Large intestine (tissue), 12 donors: ENCODE measurements at places on chromosomes 6 and 20. TPM values are rescaled to one million over a fixed set of nuclear protein-coding genes. Genes with fewer than 3 reads are reported as not detected.

DNA sequence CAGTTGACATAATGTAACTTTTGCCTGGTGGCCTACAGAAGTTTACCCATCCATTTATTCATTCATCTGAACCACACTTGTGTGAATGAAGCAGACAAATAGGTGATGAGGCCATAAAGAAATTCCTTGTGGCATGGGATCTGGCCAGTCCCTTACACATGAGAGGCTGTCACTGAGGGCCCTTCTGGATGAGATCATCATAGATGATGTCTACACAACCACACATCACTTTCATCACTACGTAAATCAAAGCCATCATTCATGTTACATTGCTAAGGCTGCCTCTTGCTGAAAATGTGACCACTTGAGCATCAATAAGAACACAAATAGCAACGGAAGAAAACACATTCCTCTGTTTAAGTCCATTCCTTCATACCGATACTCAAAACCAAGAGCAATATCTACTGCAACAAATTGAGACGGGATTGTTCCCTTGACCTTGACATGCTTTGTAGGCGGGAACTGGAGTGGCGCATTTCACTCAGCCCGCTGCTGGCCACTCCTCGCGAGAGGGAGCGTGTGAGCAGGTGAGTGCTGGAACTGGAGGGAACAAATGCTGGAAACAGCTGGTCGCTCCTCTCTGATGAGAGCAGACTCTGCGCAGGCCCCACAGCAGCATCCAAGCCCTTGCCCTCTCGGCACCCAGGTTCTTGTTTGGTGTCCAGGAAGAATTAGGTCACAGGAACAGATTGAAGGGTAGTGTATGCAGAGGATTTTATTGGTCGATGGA lies 49.3 kb downstream of the FAM50B start:
- peaks cover 13% of the 10 kb centered on the region for H3K4me1 ChIP-seq
- H3K4me3 ChIP-seq, result no peak overlapping the region
- no peak for DNase-seq
- H3K27ac ChIP-seq, result no peak overlapping the region
- no peaks in the 10 kb centered on the region for H3K36me3 ChIP-seq

GRCh38 chr6:42250274-42250931 lies 32.7 kb upstream of the MRPS10 start:
- peaks cover 37% of the 10 kb centered on the region for H3K36me3 ChIP-seq
- no peak for DNase-seq

- peak within 1 kb of the TSS; percentile 76 for H3K4me3 ChIP-seq
- no peaks in the 10 kb centered on the region for H3K27me3 ChIP-seq
- DNase-seq, result peak; percentile 52
- H3K36me3 ChIP-seq, result no peaks in the 10 kb centered on the region
- peak within 1 kb of the TSS; percentile 86 for H3K27ac ChIP-seq
Measured at GRCh38 chr6:26087284-26088115, at the start of gene HFE. HFE (plus strand) TSS chr6:26087429; CDS start chr6:26087441, 12 bp downstream.

GRCh38 chr20:36305602-36306551 lies at the start of gene DLGAP4:
DLGAP4 (plus strand) TSS chr20:36306339; CDS start chr20:36431718, 125,379 bp downstream.
- peaks cover 81% of the 10 kb centered on the region for H3K27me3 ChIP-seq
- no peaks in the 10 kb centered on the region for H3K36me3 ChIP-seq
- peaks cover 4% of the 10 kb centered on the region for H3K4me1 ChIP-seq
- peak within 1 kb of the TSS; percentile 23 for H3K4me3 ChIP-seq

GRCh38 chr6:18561037-18561750 lies 174.0 kb downstream of the RNF144B start:
- no peak overlapping the region for H3K27ac ChIP-seq
- no peaks in the 10 kb centered on the region for H3K27me3 ChIP-seq
- no peak overlapping the region for H3K4me3 ChIP-seq
- H3K4me1 ChIP-seq, result no peaks in the 10 kb centered on the region
- peak; percentile 5 for DNase-seq
- no peaks in the 10 kb centered on the region for H3K36me3 ChIP-seq

DNA sequence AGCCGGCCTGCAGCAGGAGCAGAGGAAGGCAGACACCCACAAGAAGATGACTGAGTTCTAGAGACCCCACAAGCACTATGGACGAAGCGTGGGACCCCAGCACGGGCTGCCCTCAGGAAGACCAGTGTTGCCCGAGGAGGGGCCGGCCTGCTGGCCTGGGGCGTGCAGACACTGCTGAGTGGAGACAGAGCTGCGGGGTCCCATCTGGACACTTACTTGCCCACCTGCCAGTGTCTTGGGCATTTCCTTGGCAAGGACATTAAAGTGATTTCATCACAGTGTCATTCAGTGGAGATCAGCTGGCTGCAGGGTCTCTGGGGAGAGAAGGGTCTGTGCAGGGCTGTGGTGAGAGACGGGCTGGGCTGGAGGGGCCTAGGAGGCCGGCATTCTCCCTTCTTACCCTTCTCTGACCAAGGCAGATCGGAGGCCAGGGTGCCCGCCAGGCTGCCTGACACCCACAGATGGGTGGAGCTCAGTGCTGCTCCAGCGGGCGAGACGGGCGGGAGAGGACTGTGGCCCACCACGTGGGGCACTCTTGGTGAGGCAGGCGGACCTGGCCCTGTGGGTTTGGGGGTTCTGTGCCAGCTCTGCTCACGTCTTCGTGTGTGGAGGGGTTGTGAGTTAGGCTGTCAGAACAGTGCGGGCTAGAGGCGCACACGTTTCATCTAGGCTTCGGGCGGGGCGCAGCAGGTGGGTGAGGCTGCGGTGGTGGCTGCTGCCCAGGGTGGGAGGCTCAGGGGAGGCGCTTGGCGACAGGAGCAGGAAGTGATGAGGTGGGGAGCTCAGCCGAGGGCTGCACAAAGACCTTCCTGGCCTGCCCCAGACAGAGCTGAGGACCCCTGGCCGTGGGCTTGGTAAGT lies at the start of gene LIME1:
TSS of gene LIME1 (plus strand) at position 806 of the 860 bp plus-strand sequence. CDS start 886 bp downstream, outside the sequence.
- H3K4me1 ChIP-seq, result peaks cover 16% of the 10 kb centered on the region
- no peak for DNase-seq
- H3K4me3 ChIP-seq, result no peak within 1 kb of the TSS
- H3K27me3 ChIP-seq, result no peaks in the 10 kb centered on the region

- no peak overlapping the region for H3K4me3 ChIP-seq
- no peaks in the 10 kb centered on the region for H3K27me3 ChIP-seq
- no peaks in the 10 kb centered on the region for H3K36me3 ChIP-seq
- H3K27ac ChIP-seq, result no peak overlapping the region
- DNase-seq, result no peak
Measured at GRCh38 chr6:20891161-20891560, 356.9 kb downstream of the CDKAL1 start.

DNA sequence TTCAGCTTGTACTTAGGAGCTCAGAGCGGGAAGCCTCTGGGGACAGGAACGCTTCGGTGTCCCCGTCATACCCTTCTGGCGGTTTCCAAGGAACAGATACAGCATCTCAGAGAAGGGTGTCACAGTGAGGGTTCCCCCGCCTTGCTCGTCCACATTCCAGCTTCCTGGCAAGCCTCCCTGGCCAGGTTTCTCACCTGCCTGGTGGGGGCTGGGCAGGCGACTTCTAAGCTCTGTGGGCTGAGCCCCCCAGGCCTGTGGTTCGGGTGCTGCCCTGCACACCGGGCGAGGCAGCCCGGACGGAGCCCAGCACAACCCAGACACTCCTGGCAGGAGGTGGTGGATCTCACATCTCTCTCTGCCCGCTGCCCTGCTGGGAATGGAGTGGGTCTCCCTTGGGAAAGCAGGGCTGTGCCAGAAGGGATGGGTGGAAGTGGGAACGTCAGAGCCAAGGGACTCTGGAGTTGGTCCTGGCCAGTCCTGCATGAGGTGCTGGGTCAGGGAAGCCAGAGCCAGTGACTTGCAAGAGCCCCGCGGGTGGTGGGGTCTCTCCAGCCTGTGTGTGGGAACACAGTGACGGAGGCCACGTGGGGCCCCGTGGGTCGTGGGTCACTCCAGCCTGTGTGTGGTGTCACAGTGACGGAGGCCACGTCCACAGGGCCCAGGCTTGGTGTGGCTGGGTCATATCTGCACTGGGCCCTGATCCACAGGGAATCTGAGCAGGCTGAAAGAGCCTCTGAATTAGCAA lies 47.7 kb upstream of the SMOC2 start:
- H3K4me3 ChIP-seq, result no peak overlapping the region
- H3K27me3 ChIP-seq, result peaks cover 7% of the 10 kb centered on the region

DNA sequence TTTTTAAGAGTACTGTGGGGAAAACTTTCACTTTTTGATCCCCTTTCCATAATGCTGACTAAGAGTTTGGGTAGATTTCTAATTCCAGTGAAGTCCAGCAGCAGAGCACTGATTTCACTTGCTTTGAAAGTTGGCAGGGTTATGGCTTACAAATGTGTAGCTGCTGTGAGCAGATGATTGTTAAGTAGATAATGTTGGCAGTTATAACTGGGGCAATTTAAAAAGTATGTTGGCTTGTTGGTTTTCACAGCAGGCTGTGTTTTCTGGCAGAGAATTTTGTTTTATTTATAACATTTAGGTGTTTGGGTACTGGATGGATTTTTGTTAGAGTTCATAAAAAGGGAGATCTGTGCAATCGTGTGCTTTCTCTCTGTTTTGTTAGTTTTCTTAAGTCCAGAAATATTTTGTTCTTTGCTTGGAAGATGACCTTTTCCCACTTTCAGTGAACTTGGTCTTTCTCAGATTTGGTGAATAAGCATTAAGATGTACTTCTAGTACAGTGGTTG lies 31.4 kb downstream of the AFDN start:
- H3K27me3 ChIP-seq, result no peaks in the 10 kb centered on the region
- DNase-seq, result no peak
- peaks cover 9% of the 10 kb centered on the region for H3K4me1 ChIP-seq
- H3K27ac ChIP-seq, result no peak overlapping the region

DNA sequence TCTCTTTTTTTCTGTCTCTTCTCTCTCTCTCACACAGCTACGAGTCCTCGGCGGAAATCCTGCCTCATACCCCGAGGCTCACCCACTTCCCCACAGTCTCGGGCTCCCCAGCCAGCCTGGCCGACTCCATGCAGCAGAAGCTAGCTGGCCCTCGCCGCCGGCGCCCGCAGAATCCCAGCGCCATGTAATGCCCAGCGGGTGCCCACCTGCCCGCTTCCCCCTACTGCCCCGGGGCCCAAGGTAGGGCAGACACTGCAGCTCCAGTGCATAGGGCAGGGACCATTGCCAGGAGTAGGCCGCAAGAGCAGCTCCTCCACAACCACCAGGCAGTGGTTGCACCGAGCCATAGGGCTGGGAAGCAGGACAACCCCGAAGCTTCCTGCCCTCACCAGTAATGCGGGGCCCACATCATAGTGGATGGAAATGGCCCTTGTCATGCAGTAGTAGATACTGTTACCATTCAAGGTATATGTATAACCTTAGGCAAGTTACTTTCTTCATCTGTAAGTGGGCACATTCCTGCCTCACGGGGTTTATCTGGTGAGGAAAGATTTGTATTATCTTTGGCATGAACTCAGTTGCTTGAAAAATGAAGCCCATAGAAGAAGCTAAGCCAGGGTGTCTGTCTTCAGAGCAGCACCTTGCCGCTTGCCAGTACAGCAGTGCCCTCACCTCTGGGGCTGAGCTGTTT lies 36.9 kb upstream of the ID1 start:
- H3K27me3 ChIP-seq, result no peaks in the 10 kb centered on the region
- DNase-seq, result no peak
- H3K4me1 ChIP-seq, result peaks cover 63% of the 10 kb centered on the region
- no peak overlapping the region for H3K4me3 ChIP-seq
- peaks cover 44% of the 10 kb centered on the region for H3K36me3 ChIP-seq

DNA sequence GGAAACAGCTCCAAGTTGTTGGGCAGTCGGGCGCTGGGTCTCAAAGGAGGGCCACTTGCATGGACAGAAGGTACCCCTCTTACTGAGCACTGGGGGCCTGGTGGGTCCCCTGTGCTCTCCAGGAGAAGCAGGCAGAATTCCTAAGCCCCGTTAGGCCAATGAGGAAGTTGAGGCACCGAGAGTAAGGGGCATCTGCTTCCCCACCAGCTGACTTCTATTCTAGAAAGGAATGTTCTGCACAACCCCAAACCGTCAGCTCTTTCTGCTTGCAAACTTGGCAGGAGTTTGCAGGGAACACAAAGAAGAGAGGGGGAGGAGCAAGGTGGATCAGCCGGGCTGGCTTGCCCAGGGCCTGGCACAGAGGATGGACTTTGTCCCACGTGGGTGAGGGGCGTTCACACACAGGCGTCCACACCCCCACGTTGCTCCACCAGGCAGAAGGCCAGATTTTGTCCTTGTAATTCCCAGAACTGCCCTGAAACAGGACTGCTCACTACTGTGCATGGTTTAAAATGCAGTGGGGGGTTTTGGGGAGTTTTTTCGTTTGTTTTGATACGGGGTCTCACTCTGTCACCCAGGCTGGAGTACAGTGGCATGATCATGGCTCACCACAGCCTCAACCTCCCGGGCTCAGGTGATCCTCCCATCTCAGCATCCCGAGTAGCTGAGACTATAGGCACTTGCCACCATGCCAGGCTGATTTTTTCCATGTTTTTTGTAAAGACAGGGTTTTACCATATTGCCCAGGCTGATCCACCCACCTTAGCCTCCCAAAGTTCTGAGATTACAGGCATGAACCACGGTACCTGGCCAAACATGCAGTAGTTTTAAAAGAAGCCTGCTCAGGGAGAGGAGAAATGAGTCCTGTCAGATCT lies 93.3 kb downstream of the SNX5 start:
- H3K4me1 ChIP-seq, result peaks cover 54% of the 10 kb centered on the region
- H3K4me3 ChIP-seq, result no peak overlapping the region
- H3K27ac ChIP-seq, result peak overlapping the region; percentile 76
- H3K27me3 ChIP-seq, result no peaks in the 10 kb centered on the region

DNA sequence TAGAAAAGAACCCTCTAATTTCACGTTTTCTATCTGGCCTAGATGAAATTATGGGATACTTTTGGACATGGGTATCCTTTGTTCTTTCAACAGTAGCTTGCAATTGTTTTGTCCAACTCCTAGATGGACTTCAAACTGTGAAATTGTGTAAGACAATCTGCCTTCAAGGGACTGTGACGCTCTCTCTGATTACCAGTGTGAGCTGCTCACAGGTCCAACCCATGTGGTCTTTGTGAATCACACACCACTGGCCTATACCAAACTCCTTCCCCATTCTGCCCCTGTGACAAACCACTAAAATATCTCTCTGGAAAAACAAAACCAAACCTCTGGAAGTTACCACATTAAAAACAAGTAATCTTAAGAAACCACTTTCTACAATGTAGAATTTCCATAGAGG lies 59.5 kb downstream of the NINL start:
- no peak overlapping the region for H3K4me3 ChIP-seq
- peaks cover 13% of the 10 kb centered on the region for H3K36me3 ChIP-seq
- no peaks in the 10 kb centered on the region for H3K27me3 ChIP-seq
- peak; percentile 90 for DNase-seq
- H3K4me1 ChIP-seq, result peaks cover 8% of the 10 kb centered on the region

DNA sequence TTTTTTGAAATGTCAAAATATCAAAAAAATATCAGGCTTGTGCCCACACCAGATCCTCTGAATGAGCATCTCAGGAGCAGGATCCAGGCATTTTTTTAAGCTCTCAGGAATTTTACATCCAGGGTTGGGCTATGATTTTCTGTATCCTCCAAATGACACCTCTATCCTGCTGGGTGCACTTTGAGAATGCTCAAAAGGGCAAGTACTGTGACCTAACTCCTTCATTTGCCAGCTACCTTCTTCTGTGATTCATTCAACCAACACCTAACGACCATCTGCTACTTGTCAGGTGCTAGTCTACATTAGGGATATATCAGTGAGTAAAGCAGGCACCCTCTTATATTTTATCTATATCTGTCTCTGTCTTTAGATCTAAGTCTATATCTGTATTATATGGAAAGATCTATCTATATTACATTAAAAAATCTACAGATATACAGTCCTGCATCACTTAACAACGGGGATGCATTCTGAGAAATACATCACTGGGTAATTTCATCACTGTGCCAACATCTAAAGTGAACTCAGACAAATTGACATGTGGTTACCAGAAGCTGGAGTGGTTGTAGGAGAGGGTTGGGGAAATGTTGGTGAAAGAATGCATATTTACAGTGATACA lies 131.6 kb downstream of the KIF16B start:
- H3K4me3 ChIP-seq, result no peak overlapping the region
- H3K36me3 ChIP-seq, result no peaks in the 10 kb centered on the region
- H3K27ac ChIP-seq, result no peak overlapping the region
- H3K4me1 ChIP-seq, result no peaks in the 10 kb centered on the region

SLC22A3 gene
- polyA plus RNA-seq, result 2.5 TPM

FOXC1 gene
- 0.48 TPM for polyA plus RNA-seq

PAX1 gene
- polyA plus RNA-seq, result not detected
